ENCODE measurements at places on chromosomes 11 and 22.

DNA sequence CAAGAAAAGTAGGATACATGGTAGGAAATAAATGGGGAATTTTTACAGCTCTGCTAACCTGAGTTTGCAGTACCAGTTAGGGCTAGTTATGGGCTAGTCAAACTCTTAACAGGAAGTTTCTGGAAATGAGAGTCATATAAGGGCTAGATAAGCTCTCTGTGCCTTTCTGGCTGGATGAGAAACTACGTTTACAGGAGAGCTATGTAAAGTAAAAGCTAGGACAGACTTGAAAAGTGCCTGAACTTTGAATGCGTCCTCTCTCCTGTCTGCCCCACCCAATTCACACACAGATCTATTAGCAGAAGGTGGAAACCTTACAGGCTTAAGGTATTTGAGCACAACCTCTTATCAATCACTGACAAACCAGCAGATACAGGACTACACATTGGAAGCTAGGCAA, 167.1 kb downstream of the SNX19 start:
- no peak for DNase-seq

- no peak for DNase-seq
These were observed 165.8 kb upstream of the SYT13 start for GRCh38 chr11:45451766-45452440.

DNA sequence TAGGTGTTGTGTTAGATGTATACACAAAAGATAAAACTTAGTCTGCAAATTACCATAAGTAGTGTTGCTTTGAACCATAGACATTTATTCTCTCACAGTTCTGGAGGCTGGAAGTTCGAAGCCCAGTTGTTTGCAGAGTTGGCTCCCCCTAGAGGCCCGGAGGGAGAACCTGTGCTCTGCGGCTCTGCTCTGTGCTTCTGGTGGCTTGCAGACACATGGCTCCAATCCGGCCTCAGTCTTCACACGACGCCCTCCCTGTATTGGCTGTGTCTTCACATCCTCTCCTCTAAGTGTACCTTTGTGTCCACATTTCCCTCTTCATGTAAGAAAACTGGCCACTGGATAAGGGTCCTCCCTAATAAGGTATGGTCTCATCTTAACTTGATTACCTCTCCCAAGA, 128.4 kb downstream of the OPCML start:
- DNase-seq = no peak

GRCh38 chr22:22527312-22527711, 7.2 kb upstream of the ZNF280A start:
- no peak for DNase-seq

DNA sequence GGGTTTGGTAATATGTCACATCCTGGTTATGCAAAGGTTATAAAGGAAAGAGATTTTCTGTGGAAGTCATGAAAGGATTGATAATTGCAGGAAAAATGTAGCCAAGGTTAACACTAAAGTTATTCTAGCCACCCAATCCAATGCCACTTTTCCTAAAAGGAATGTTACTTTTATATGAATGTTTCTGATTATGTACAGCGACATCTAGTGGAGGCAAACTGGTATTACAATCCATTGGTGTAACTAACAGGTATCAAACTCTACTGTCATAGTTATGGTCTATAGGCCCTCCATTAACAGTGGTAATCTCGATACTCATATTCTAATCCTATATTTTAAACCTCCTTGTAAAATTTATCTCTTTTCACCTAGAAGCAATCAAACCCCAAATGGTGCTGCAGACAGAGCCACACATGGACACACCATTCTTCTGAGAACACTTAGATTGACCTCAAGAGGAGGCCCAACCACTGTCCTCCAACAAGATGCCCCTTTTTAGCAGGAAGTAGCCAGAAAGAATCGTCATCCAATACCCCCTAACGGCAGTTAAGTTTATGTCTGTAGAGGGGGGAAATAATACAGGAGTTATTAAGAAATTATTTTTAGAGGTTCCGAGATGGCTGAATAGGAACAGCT, 74.9 kb upstream of the RAG2 start:
- no peak for DNase-seq

DNA sequence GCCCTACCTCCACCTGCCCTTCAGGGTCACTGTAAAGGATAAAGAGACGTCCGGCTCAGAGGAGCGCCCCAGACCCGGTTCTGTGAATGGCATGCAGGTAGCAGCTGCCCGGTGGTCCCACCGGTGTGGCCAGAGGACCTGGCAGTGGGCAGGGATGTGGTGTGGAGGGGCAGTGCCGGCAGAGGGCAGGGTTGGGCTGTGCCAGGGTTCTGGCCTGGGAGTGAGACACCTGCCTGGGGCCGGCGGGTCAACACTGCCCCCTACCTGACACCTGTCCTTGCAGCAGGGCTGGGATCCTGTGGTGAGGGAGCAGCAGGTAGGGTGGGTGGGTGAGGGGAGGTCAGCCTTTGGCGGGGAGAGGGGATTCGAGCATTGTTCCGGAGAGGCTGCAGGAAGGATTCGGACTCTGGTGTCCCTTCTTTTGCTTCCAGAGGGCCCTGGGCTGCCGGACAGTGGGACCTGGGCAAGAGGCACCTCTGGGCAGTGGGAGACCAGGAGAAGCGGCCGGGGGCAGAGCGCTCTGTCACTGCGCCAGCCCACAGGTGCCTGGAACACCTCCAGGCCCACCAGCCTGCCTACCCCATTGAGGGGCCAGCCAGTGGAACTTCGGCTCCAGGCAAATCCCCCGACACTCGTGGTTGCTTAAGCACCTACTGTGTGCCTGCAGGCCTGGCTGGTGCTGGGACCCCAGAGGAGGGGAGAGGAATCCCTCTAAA, 1.6 kb upstream of the PHLDA2 start:
- DNase-seq = no peak

GRCh38 chr11:60672255-60672654, 27.2 kb upstream of the MS4A8 start:
- no peak for DNase-seq

GRCh38 chr11:61957021-61957770, 7.0 kb downstream of the BEST1 start:
- no peak for DNase-seq

GRCh38 chr11:34728609-34729008, 107.7 kb downstream of the EHF start:
- no peak for DNase-seq

DNA sequence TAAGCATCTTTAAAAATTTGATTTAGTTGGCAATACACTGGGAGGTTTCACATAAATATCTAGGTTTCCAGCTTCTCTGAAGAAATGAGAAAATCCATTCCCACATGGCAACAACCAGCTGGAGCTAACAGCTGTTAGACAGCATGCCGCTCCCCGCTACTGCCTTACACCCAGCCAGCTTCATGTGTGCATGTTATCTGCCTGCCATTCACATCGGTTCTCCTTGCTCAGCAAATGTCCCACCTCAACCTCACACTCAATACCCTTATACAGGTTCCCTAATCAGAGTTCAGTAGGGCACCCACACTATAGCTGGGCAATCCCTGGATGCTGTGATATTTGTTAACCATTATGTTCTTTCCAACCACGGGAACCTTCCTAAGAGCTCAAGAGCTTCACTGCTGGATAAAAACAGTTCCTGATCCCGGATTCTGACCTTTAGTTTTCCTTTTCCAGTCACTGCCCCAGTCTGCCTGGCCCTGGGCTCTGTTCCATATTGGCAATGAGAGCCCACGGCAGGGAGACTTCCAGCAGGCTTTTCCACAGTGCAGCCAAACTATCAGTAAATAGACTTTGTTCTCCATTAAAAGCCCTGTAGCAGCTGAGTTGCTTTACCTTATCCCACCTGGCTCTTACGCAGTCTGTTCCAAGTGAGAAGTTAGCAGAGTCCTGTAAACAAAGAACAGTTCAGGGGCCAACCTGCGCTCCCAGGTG, 8.6 kb downstream of the RPUSD4 start:
- DNase-seq = no peak

DNA sequence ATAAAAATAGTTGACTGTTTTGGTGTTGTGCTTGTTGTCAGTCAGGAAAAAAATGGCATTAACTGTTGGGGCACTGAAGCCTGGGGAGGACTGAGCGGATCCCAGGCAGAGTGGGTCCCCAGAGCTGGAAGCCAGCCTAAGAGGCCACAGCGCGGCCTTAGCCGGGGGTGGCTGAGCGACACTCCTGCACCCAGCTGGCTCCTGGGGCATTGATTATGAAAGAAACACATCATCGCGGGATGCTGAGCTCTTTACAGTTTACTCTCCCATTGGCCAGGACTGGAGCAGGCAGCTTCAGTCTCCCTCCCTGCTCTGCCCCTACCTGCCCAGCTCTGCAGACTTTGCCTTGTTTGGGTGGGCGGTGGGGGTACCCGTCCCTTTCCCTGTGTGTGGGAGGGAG, 121.5 kb downstream of the ST3GAL4 start:
- no peak for DNase-seq

GRCh38 chr11:2898366-2899079, 12.9 kb upstream of the CDKN1C start:
- no peak for DNase-seq

- DNase-seq = no peak
These were observed 13.1 kb downstream of the EEF1G start for GRCh38 chr11:62560566-62561103.

- no peak for DNase-seq
These were observed 12.3 kb upstream of the CABP7 start for GRCh38 chr22:29707471-29707870.

GRCh38 chr11:3109921-3110706, 52.9 kb upstream of the CARS1 start:
- DNase-seq = no peak

- DNase-seq = no peak
These were observed 15.4 kb downstream of the CARS1 start for GRCh38 chr11:3041699-3042441.

DNA sequence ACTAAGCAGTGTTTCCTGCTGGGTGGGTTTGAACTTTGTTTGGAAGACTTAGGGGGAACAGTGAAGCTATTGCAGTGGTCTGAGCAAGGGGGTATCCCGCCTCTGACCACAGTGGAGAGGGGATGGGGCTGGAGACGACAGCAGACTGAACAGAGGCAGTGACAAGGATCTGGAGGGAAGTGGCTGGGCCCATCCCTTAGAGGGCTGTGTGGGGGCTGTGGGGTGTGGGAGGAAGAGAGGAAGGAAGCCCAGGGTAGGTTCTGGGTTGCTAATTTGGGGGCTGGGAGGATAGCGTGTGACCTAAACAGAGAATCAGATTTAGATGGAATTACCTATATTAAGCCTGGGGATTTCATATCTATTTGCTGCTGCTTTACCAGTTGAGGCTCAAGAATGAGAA, 70.7 kb downstream of the BMAL1 start:
- no peak for DNase-seq

DNA sequence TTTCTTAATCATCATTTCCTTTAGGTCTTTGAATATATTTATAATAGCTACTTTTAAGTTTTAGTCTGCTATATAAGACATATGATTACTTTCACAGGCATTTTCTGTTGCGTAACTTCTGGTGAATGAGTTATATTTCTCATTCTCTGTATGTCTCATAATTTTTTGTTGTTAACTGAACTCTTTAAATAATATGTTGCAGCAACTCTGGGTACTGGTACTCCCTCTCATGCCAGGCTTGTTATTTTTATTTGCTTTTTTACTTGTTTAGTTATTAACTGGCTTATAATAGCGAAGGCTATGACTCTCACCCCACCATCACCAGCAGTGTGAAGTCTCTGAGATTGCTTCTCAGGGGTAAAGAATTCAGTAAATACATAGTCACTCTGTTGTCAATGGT, 524.2 kb upstream of the CHORDC1 start:
- DNase-seq = no peak

- no peak for DNase-seq
These were observed 978.7 kb downstream of the DLG2 start for GRCh38 chr11:84648471-84648870.

DNA sequence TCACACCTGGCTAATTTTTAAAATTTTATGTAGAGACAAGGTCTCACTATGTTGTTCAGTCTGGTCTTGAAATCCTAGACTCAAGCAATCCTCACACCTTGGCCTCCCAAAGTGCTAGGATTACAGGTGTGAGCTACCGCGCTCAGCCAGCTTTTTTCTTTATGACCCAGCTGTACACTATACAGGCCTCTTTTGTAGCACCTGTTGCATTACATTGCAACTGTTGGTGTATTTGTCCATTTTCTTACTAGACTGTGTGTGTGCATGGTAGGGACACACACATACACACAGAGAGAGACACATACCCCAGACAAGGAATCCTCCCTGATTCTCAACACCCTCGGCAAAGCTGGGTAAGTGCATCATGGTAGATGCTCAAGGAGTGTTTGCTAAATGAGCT, 61.7 kb downstream of the NAV2 start:
- no peak for DNase-seq

DNA sequence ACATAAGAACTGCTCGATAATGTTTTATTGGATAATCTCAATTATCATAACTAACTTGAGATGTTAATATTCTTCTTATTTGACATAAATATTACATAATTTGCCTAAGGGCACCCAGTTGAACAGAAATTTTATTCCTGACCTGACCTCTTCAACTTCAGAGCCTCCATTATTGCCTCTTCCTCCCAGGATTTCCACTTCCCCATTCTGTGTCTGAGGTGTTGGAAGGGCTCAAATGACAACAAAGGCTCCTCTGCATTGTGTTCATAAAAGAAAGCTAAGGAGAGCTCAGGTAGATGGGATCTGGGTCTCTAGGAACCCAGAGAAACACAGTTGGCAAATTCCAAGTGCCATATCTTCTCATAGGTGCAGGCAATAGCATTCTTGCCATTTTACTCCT, 61.2 kb upstream of the ARHGAP20 start:
- no peak for DNase-seq

DNA sequence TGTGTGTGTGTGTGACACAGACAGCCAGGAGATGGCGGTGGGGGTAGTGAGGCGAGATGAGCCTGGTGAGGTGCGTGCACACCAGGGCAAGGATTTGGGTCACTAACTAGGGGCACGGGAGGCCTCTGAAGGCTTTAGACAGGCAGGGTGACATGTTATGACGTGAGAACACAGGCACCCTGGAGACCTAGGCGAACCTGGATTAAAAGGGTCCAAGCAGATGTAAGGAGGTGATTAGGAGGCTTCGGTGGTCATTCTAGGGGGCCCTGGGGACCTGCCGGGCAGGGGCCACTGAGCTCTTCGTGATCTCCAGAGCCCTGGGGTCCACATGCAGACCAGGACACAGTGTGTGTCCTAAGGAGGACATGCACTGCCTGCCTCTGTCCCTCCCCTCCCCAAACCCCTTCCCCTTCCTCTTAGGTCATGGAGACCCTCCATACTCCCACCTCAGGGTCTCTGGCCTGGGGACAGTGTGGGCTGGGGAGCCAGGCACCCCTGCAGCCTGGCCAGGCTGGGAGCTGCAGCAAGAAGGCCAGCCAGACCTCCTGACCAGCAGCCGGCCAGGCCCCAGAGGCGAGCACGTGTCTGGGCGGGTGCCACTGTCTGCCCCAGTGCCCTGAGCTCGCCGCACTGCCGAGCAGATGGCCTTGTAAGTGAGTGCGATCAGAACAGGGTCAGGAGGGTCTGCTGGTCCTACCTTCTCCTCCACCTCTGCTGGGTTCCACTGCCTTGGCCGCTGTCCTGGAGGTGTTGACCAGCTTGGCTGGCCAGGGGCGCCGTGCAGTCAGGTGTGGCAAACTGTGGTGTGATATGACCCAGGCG, 32.1 kb downstream of the IFT27 start:
- no peak for DNase-seq
